Hematopoietic multipotent progenitor cell treated with erythropoietin and hydrocortisone succinate and interleukin-3 and kit ligand, for 15 days (in vitro differentiated cells): ENCODE measurements at places on chromosomes 7 and 10.

DNA sequence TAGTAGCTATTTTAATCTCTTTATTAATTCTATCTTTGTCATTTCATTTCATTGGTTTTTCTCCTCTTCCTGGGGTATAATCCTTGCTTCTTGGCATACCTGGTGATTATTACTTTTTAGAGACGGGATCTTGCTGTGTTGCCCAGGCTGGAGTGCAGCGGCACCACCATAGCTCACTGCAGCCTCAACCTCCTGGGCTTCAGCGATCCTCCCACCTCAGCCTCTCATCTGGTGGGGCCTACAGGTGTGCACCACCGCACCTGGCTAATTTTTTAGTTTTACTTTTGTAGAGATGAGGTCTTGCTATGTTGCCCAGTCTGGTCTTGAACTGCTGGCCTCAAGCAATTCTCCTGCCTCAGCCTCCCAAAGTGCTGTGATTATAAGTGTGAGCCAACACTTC lies 22.0 kb upstream of the OCM2 start:
- no peak for DNase-seq

GRCh38 chr7:36735172-36735571 lies 10.9 kb upstream of the AOAH start:
- no peak for DNase-seq

GRCh38 chr7:155746188-155746587 lies 66.1 kb downstream of the SHH start:
- no peak for DNase-seq

DNA sequence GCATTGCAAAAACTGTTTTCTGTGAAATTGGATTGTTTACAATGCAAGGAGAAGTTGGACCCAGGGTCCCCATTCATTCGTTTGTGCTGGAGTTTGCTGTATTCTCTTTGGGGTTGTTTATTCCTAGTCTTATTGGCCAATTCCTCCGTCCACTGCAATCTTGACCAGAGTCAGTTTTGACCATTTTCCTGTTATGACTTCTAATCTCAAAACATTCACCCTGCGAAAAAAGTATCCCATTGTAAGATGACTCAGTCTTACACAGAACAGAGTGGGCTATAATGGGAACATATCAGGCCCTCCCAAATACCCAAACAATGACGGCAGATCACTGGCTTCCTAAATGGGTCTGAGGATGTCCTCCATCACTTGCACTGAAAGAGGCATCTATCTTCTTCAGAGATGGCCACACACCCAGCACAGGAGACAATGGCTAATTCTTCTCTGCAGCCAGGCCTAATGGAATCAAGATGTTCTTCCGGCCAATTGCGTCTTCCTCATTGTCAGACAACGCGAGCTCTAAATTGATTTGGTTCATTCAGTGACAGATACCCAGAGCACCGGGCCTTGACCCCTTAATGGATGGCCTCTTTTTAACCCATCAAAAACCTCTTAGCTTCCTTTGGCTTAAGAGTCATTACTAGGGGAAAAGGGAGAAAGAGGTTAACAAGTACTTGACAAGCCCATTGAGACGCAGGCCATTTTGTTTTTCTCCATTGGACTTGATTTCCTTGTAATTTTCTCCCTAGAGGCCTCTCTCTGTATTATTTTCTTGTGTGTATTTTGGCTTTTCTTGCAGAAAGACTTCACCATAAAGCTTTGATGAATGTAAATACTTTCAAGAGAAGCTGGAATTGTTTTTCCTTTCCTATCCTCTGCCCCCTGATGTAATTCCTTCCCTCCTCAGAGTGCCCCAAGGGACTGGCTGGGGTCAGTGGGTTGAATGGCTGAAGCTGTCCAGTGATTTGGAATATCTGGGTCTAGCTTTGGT lies 129.6 kb downstream of the PRPF18 start:
- DNase-seq: no peak

DNA sequence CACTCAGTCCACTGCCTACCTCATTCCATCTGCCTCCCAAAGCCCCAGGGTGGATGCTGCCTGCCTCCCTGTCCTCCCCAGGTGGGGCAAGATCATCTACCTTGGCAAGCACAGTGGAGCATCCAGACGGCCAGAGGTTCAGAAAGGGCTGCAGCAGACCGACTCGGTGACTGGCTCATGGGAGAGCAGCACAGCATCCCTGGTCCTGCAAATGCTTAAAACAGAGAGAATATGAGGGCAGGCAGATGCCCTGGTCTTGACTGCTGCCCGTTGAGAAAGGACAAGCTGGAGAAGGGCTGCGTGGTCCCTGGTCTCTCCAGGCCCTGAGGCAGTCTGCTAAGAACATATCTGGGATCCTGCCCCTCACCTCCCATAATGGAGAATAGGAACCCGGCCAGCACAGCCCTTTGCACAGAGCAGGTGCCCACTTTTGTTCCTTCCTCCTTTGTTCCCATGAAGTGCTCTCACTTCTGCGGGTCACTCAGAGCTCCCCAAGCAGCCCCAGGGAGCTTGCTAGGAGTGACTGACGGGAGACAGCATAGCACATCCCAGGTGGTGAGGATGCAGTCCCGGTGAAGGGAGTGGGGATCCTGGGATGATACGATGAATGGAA lies 1.4 kb downstream of the HPS1 start:
- DNase-seq: no peak

GRCh38 chr7:114153700-114154099 lies 234.9 kb upstream of the PPP1R3A start:
- no peak for DNase-seq

DNA sequence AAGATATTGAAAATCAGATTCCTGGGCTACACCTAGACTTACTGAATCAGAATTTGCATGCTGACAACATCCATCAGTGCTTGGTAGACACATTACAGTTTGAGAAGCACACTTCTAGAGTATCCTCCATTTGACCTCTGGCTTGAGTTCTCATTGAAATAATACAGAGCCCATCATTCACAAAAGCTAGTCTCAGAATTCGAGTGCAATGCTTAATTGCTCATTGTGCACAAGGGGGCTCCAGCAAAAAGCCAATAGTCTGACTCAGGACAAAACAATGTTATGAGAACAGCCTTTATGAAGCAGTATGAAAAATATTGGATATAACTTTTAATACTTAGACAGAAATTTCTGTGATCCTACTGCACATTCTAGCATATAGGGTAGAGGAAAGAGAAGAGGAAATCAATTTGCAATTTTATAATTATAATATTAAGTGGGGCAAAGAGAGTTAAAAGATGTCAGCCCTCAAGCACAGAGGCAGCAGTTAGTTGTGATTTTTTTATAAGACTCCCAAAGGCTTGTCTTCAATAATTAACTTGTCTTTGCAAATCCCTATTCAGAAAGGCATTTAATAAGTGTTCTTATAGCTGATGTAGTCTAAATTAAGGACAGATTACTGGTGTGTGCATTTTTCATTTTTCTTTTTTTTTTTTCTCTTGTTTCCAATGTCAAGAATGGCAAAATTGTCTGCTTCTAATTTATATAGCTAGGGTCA lies 105.8 kb upstream of the ANK3 start:
- DNase-seq: no peak

- peak; percentile 92 for DNase-seq
Measured at GRCh38 chr7:135170274-135170997, at the start of gene CYREN. TSS of gene CYREN (minus strand) at chr7:135170707. CDS start at chr7:135168922, 1,785 bp downstream.

GRCh38 chr7:156473476-156474240 lies 166.9 kb upstream of the RNF32 start:
- DNase-seq: no peak
